Activated T-cell treated with anti-CD3 and anti-CD28 coated beads for 24 hours (primary cell): ENCODE measurements at places on chromosomes 3 and 15.
A peak's percentile ranks its signal among the peaks of the same experiment; 100 is the strongest.

GRCh38 chr3:8963137-8963853 lies at the start of gene RAD18:
Gene RAD18 (minus strand): TSS chr3:8963472. CDS start chr3:8963385, 87 bp downstream.
- peak; percentile 87 for DNase-seq

DNA sequence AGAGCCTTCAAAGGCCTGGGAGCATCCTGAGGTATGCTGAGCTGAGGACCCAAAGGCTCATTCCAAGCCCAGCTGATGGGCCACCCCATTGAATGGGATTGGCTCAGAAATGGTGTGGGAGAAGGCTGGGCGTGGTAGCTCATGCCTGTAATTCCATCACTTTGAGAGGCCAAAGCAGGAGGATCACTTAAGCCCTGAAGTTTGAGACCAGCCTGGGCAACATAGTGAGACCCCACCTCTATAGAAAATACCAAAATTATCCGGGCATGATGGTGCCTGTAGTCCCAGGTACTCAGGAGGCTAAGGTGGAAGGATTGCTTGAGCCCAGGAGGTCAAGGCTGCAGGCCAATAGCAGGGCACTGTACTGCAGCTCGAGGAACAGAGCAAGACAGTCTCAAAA lies 43.8 kb upstream of the ADAMTSL3 start:
- DNase-seq, result no peak

- no peak for DNase-seq
Measured at GRCh38 chr3:52308308-52308707, 7.8 kb upstream of the DNAH1 start.

GRCh38 chr3:18575573-18575972 lies 150.4 kb upstream of the SATB1 start:
- no peak for DNase-seq

GRCh38 chr15:74123131-74123429 lies 7.3 kb upstream of the ISLR2 start:
- no peak for DNase-seq

- DNase-seq, result no peak
Measured at GRCh38 chr3:150117076-150117475, 146.4 kb upstream of the PFN2 start.

DNA sequence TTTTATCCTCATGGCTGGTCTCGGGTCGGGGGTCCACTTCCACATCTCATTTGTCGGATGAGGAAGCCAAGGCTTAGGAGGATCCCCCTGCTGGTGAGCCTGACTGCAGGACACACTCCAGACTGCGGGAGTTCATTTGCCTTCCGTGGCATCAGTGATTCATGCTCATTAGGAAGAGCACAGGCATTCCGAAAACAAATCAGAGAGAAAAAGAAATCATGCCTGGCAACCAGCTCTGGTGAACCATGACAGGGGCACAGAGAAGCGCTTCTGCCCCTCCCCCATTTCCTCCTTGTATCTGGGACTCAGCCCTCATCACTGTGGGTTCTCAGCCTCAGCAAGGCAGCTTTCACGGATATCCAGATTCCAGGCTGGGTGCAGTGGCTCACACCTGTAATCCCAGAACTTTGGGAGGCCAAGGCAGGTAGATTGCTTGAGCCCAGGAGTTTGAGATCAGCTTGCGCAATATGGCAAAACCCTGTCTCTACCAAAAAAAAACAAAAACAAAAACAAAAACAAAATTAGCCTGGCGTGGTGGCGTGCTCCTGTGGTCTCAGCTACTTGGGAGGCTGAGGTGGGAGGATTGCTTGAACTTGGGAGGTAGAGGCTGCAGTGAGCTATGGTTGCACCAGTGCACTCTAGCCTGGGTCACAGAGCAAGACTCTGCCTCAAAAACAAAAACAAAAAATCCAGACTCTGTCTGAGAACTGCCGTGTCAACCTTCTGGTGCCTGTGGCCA lies 28.4 kb downstream of the IRAK2 start:
- peak; percentile 42 for DNase-seq

DNA sequence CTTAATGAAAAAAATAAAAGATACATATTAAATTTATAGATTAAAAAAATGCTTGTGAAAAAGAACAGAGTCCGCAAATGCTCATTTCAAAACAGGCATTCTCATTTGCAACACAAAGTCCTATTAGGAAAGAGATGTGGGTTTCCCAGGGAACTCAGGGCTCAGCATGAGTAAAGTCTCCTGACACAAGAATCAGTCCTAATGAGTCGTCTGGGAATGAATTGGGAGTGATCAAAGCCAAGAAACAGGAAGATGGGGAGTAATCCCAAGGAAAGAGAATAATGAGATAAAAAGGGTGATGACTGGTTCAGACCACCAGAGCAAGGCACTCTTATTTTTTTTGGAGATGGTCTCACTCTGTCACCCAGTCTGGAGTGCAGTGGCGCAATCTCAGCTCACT lies 443.7 kb downstream of the NR2F2 start:
- DNase-seq, result no peak

- DNase-seq, result no peak
Measured at GRCh38 chr15:60627298-60627943, 148.5 kb upstream of the ICE2 start.

GRCh38 chr3:125141596-125142419 lies 70.7 kb downstream of the SLC12A8 start:
- DNase-seq, result peak; percentile 58

GRCh38 chr15:51758645-51759044 lies 7.2 kb downstream of the TMOD2 start:
- no peak for DNase-seq

- DNase-seq, result no peak
Measured at GRCh38 chr3:24399614-24400013, 95.0 kb downstream of the THRB start.

- no peak for DNase-seq
Measured at GRCh38 chr15:85937661-85938060, 142.0 kb upstream of the AGBL1 start.

- DNase-seq, result no peak
Measured at GRCh38 chr3:175404621-175405020, 545.5 kb downstream of the NAALADL2 start.

GRCh38 chr3:3065876-3066275 lies 44.3 kb downstream of the IL5RA start:
- no peak for DNase-seq

DNA sequence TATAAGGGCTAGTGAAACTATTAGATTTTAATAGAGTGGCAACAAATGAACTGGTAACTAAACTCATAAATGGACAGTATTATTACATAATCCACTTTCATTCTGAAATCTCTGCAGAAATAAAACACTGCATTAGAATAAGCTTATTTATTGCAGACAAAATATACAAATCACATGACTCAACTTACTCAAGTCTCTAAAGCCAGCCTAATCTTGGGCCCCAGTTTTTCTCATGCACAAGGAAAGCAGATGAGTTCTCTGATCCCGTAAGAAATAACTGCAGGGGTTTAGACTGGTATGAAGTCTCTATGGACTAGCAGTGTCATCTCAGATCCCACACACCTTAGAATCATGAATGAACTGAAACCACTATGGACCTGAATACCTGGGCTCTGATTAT lies 5.8 kb downstream of the DLG1 start:
- no peak for DNase-seq

GRCh38 chr3:12994357-12994606 lies 78.9 kb downstream of the IQSEC1 start:
- DNase-seq, result no peak

DNA sequence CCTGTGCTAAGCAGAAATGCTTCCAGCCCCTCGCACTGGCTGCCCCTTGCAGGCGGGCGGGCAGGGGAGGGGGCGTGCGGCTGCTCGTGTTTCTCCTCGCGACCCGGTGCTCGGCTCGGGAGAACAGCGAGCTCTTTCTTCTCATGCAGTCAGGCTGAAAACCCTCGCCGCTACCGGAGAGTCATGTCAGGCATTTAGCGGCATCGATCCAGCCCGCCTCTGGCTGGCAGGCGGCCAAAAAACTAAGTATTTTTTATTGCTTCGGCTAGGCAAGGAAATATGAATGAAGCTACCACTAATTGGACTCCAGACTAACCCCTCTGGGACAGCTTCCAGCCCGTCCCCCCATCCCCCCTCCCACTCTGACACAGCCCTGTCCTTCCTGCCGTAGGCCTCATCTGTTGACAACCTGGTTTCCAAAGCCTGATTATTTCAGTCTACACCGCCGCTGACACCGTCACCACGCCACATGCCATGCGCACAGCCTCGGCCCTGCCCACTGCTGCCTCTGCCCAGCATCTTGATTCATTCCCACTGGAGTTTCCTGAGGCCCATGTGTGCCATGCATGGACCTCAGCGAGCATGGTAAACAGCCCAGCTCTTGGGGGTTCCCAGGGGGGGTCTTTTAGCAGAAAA lies 35.3 kb downstream of the TLE3 start:
- DNase-seq, result no peak

- peak; percentile 57 for DNase-seq
Measured at GRCh38 chr3:56915966-56916586, 114.3 kb upstream of the ARHGEF3 start.

GRCh38 chr3:88002448-88002847 lies 56.4 kb downstream of the CGGBP1 start:
- DNase-seq, result no peak

GRCh38 chr3:86743233-86743632 lies 247.7 kb downstream of the VGLL3 start:
- DNase-seq, result no peak

DNA sequence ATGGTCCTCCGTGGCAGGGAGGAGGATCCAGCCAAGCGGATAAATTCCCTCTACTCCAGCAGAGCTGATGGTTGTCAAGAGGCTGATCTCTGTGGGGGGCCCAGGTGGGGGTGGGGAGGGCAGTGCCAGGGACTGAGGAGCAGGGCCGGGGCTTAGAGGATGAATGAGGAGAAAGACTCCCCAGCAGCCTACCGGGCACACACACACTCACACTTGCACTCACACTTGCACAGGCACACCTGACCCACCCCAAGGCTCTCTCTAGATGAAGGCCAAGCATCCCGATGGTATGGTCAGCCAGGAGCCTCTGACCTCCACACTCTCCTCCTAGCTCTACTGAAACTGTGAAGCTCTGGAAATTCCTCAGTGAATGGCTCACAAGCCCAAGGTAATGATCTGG lies 131.3 kb upstream of the PRR20G start:
- DNase-seq, result no peak

DNA sequence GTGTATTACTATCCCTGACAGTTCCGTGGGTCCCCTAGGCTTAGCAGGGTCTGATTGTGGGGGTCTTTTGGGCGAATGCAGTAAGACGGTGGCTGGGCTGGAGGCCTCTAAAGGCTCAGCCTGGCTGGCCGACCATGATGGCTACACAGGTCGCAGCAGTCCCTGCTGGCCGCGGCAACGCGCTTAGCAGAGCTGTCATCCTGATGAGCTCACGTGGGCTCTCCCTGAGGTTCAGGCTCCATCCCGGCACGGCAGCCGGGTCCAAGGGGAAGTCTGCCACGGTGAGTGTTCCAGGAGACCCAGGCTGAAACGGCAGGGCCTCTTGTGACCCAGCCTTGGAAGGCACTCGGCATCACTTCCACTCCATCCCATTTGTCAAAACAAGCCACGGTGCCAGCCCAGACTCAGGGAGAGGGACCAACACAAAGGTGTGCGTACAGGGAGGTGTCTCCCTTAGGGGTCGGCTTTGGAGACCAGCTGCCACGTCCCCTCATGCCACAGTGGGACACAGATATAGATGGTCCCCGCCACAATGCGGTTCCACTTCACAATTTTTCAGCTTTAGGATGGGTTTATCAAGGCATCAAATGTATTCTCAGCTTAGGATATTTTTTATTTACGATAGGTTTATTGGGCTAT lies 101.8 kb downstream of the XXYLT1 start:
- DNase-seq, result no peak

GRCh38 chr3:185822221-185823000 lies 2.4 kb downstream of the IGF2BP2 start:
- DNase-seq, result no peak

DNA sequence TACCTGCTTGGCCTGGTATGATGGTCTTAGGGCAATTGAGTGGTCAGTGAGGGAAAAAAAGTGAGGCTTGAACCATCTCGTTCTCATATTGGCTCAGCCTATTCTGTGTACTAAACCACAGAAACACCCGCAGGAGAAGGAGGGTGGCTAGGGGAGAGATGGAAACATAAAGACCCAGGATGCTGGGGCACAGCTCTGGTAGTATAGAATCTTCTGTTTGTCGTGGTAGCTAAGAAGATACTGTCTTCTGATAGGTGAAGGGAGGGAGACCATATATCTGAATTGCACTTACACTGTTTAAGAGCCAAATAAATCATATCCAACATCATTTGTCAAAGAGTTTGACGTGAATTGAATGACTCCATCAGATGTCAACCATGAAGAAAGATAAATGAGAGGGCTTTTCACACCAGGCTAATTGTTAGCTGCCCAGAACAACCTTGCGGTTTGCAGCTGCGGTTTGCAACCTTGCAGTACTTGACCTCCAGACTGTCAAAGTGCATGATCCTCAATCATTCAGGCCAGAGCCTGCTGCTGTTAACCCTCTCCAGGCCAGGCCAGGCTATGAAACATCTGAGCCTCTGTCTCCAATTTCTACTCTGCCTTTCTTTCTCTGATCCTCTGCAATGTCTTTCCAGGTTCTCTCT lies 40.9 kb upstream of the PIK3R4 start:
- no peak for DNase-seq

- DNase-seq, result no peak
Measured at GRCh38 chr3:127252446-127252845, 35.4 kb downstream of the PRR20G start.

DNA sequence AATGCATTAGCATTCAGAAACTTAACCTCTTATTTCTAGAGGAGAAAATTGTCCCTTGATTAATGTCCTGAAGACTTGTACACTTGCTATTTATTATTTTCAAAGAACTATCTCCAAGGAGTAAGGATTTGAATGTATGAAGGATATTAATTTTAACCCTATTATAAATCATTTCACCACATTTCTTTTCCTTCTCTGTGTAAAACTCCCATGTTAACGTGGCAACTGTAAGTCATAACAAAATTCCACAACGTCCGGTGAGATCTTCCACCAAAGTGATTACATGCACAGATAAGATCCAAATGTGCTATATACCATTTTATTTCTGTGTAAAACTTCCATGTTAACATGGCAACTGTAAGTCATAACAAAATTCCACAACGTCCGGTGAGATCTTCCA lies 229.1 kb upstream of the ARHGEF26 start:
- DNase-seq, result no peak

DNA sequence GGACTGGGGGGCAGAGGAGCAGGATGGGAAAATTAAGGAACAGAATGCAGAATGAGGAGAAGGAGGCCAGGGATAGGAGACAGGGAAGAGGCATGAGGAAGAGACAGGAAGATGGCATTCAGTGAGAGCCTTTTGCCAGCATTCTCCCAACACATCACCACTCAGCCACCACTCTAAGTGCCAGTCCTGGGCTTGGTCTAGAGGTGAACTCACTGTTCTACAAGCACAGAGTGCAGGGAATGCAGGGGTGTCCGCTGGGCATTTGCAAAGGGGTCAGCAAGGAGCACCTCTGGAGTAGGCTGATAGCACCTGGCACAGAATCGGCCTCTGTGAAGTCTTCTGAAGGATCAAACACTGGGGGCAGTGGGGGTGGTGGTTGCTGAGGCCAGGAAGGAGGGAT lies 14.6 kb upstream of the IGDCC3 start:
- DNase-seq, result no peak

DNA sequence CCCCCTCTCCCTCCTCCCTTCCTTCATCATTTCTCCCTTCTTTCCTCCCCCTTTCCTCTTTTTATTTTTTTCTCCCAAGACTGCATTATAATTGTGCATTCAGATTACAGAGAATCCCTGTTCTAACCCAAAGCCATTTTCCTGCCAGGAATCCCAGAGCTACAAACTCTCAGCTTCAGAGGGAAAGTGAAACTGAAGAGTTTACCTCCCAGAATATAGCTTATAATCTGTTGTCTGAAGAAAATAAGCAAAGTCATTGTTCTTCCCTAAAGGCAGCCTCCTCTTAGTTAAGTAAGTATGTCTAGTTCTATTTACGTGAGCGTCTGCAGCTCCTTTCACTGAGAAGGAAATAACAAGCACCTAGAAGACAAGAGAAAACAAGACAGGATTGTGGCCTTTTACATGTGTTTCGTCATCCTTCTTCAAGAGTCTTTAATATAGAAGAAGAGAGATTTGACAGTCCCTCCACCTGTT lies 97.2 kb downstream of the CHST2 start:
- no peak for DNase-seq
